Aorta (tissue), 5 donors: ENCODE measurements at places on chromosomes 1 and 21. TPM values are rescaled to one million over a fixed set of nuclear protein-coding genes. Genes with fewer than 3 reads are reported as not detected.

The CD1E gene
- total RNA-seq, result not detected

The EPHB2 gene
- 16.6 TPM for total RNA-seq

The DMBX1 gene
- total RNA-seq, result not detected

DNA sequence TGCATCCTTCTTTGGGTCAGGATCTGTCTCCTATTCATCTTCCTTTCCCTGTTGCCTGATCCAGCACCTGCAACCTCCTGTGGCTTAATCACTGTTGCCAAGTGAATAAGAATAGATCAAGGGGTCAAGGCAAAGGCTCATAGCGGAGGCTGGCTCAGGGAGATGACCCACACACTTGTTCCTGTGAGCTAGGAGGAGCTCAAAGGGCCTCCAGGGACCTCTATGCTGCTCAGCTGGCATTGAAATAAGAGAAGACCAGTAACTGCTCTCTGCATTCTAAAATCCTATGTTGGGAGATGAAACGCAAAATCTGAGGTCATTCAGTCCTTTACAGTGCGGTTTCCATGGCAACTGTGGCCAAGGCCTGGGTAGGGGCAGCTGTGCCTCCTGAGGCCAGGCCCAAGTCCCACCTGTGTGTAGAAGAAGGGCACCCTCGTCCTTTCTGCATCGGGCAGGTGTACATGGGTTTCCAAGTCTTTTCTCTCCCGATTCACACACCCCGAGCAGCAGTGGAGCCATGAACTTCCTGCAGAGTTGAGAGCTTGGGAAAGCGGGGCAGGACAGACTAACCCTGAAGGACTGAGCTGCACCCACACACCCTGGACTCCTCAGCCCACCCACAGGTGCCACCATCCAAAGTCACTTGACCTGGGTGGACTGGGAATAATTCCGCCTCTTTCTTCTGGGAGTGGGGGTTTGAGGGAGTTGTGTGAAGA, 27.8 kb upstream of the STUM start:
- H3K4me1 ChIP-seq, result no peaks in the 10 kb centered on the region
- no peak overlapping the region for H3K27ac ChIP-seq
- H3K4me3 ChIP-seq, result no peak overlapping the region
- no peaks in the 10 kb centered on the region for H3K27me3 ChIP-seq

DNA sequence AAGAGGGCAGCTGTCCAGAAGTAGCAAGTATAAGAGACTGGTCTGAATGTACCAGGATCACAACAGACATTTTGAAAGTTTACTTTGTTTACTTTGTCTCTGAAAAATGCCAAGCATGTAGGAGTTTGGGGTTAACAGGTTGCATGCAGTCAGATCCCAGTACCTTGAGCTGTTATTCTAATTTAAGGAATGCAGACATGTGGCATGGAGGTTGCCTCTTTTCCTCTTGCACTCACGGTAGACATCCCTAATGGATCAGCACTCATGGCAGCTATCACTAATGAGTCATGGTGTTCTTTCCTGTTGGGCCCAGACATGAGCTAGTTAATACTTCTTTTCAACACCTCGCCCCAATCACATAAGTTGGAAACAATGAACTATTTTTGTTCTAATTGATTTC, 67.3 kb downstream of the GADD45A start:
- H3K4me1 ChIP-seq, result peaks cover 13% of the 10 kb centered on the region
- no peaks in the 10 kb centered on the region for H3K36me3 ChIP-seq
- no peak for DNase-seq
- H3K27ac ChIP-seq, result peak overlapping the region; percentile 98
- H3K27me3 ChIP-seq, result no peaks in the 10 kb centered on the region

- DNase-seq, result no peak
- no peak overlapping the region for H3K4me3 ChIP-seq
- no peaks in the 10 kb centered on the region for H3K4me1 ChIP-seq
- peak overlapping the region; percentile 93 for H3K27ac ChIP-seq
- H3K36me3 ChIP-seq, result no peaks in the 10 kb centered on the region
- no peaks in the 10 kb centered on the region for H3K27me3 ChIP-seq
Measured at GRCh38 chr1:3274972-3275371, 179.5 kb upstream of the ARHGEF16 start.

DNA sequence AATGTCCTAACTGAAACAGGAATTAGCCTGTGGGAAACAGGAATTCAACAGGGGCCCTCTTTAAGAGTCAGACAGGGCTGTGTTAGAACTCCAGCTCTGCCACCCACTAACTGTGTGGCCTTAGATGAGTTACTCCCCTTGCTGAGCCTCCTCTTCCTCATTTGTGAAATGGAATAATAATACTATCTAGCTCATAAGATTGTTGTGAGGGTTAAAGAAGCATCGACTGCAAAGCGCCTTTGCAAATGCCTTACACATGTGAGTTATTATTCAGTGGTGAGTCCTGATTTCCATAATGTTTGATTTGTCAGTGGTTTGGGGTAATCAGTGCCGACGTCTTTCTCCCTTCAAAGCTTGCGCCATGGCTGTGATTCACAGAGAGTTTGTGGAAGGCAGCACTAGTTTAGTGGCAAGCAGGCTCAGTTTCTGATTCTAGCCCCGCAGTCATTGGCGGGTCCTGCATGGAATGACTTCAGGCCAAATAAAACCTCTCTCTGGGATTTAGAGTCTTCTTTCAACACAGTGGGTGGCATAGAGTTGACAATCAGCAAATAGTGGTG, 388.5 kb downstream of the PLPP3 start:
- H3K36me3 ChIP-seq, result no peaks in the 10 kb centered on the region
- no peak overlapping the region for H3K27ac ChIP-seq
- H3K4me3 ChIP-seq, result no peak overlapping the region
- H3K4me1 ChIP-seq, result no peaks in the 10 kb centered on the region
- H3K27me3 ChIP-seq, result no peaks in the 10 kb centered on the region

GRCh38 chr21:19420565-19420964, 1017.0 kb upstream of the TMPRSS15 start:
- H3K4me3 ChIP-seq, result no peak overlapping the region
- no peak for DNase-seq
- no peaks in the 10 kb centered on the region for H3K27me3 ChIP-seq
- H3K36me3 ChIP-seq, result no peaks in the 10 kb centered on the region
- H3K27ac ChIP-seq, result no peak overlapping the region
- no peaks in the 10 kb centered on the region for H3K4me1 ChIP-seq
